ENCODE measurements at places on chromosomes 13 and 19. TPM values are rescaled to one million over a fixed set of nuclear protein-coding genes. Genes with fewer than 3 reads are reported as not detected.

The FAM83E gene
- 17.0 TPM for total RNA-seq

The ZNF667 gene
- 2.7 TPM for total RNA-seq

The SLC25A42 gene
- 2.6 TPM for total RNA-seq

The TTC9B gene
- total RNA-seq = under 0.01 TPM

The HOMER3 gene
- total RNA-seq = 48.5 TPM

The ADPRHL1 gene
- 1.9 TPM for total RNA-seq

The FCGBP gene
- total RNA-seq = 1.4 TPM

The C1QTNF9 gene
- not detected for total RNA-seq

The SOX1 gene
- total RNA-seq = not detected

The SLC10A2 gene
- total RNA-seq = not detected

The MAP1S gene
- 29.0 TPM for total RNA-seq

The IFNL2 gene
- total RNA-seq = not detected

The NCR1 gene
- total RNA-seq = not detected

The DACT3 gene
- total RNA-seq = not detected

The UBE2L5 gene
- not detected for total RNA-seq

The ZNF471 gene
- total RNA-seq = 1.7 TPM

The GNA15 gene
- 93.0 TPM for total RNA-seq

The TMEM255B gene
- 3.4 TPM for total RNA-seq

The SGCG gene
- total RNA-seq = 7.5 TPM

The CEACAM3 gene
- not detected for total RNA-seq

The KLK1 gene
- total RNA-seq = 0.14 TPM

The WDR88 gene
- total RNA-seq = not detected

The PRTN3 gene
- not detected for total RNA-seq

The KCNC3 gene
- total RNA-seq = 0.36 TPM

The TMEM38A gene
- total RNA-seq = 22.5 TPM

Measured in nasal cavity respiratory epithelium epithelial cell of viscerocranial mucosa (primary cell).